Activated T-cell treated with anti-CD3 and anti-CD28 coated beads, Interleukin-2, amount 50 U/mL, for 24 hours (primary cell): ENCODE measurements at places on chromosomes 1 and 21.

DNA sequence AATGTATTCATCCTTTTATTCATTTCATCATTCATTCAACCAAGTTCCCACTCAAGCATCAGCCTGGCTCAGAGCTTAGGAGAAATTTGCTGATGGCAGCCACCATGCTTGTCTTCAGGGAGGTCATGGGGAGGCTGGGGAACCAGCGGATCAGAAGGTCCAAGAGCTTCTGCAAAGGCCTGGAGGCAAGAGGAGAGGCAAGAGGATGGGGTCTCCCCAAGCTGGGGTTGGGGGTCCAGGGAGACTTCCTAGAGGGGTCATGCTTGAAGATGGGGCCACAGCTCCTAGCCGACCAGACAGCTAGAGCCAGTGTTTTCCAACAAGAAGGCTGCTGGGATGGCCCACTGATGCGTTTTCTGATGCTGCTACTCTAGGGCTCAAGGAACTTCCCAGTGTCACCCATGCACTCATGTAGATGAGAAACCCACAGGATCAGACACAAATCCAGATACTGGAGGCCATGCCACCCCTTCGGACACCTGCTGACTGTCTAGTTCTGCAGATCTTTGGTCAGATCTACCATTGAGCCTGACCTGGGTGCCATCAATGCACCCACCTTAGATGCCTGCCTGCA is 315.2 kb downstream of the AJAP1 start:
- no peak for DNase-seq

- DNase-seq: no peak
Measured at GRCh38 chr1:22536506-22536905, 26.8 kb upstream of the EPHA8 start.

GRCh38 chr1:12435639-12436344 is 182.2 kb downstream of the DHRS3 start:
- DNase-seq: no peak

DNA sequence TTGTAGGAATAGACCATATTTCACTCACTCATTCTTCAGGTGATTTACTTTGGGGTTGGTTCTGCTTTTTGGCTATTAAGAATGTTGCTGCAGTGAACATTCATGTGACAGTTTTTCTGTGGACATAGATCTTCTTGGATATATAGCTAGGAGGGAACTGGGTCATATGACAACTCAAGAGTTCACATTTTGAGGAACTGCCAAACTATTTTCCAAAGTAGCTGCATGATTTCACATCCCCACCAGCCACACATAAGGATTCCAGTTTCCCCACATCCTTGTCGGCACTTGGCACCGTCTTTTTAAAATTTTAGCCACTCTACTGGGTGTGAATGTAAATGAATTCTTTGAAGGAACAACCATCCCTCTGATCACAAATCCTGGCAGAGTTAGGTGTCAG is 126.0 kb downstream of the PRDM2 start:
- no peak for DNase-seq

- DNase-seq: no peak
Measured at GRCh38 chr1:163789911-163790310, 468.2 kb downstream of the NUF2 start.

- DNase-seq: no peak
Measured at GRCh38 chr1:14420686-14421085, 177.8 kb upstream of the KAZN start.

DNA sequence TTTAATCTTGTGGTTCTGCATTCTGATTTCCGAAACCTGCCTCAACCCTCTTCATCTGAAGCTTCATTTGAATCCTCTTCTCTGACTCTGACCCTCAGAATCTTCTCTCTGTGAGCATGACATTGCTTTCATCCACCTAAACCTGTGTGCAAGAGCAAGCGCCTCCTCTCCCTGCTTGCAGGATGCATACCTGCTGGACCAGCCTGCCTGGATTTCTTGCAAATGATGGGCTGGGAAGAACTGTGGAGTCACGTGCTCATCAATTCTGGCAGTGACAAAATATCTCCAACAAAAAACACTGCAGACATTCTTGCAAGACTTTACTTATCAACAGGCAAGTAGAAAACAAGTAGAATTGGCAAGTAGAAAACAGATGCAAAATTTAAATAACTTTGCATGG is 20.8 kb upstream of the SLC35F3 start:
- DNase-seq: no peak

DNA sequence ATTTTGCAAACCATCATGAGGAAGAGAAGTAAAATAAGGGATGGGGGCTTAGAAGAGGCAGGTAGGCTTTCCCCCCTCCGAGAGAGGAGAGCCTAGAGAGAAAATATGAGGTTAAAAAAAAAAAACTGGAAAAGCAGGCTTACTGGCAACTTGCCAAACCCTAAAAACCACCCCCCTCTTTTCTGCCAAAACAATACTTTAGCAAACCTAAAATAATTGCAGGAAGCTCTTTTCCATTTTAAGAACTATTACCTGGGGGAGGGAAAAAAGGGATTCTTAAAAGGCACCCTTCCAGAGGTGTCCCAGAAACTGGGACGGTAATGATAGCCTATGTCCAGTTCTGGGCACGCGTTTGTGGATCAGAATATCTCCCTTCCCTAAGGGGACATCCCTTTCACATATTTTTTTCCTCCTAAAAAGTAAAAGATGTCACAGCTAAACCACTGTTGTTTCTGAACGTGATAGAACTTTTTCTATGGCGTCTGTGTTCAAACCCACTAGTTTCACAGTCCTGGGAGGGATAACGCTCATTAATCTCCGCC is 1.1 kb upstream of the NFIA start:
- no peak for DNase-seq

DNA sequence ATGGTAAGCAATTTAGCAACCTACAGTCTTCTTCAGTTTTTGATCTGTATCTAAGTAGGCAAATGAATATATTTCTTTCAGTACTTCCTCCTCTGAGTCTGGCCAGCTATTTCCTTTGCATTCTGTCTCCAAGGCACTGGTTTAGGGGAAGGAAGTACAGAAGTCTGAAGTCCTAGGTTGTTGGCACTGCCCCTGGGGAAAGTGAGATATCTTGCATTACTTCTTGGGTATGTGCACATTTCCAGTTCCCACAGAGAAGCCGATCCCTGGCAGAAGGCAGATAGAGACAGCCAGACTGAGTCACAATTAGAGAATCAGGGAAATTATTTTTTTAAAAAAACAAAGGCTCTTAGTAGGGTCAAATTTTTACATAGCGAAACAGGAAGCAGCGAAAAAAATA is 98.8 kb downstream of the RASAL2 start:
- DNase-seq: no peak

DNA sequence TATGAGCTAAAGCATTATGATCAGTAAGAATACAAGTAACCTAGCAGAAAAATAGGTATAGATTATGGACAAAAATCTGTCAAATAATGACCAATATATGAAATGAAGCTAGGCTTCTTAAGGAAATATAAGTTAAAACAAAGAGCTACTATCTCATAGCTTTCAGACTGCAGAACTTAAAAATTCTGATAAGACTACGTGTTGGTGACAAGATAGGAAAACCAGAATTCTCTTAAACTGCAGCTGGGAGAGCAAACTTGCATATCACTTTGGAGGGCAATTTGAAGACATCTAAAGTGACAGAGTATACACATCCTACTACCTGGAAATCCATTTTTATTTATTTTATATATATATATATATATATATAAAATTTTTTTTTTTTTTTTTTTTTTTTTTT is 65.5 kb downstream of the LTN1 start:
- no peak for DNase-seq
